ENCODE measurements at places on chromosomes 16 and 17. TPM values are rescaled to one million over a fixed set of nuclear protein-coding genes. Genes with fewer than 3 reads are reported as not detected.

GRCh38 chr16:30658731-30659506, 688 bp downstream of the FBRS start:
- H3K27ac ChIP-seq, result peak overlapping the region; percentile 91
- H3K4me1 ChIP-seq, result peaks cover 13% of the 10 kb centered on the region
- H3K4me3 ChIP-seq, result peak overlapping the region; percentile 72
- DNase-seq, result peak; percentile 82
- H3K27me3 ChIP-seq, result peaks cover 28% of the 10 kb centered on the region

DNA sequence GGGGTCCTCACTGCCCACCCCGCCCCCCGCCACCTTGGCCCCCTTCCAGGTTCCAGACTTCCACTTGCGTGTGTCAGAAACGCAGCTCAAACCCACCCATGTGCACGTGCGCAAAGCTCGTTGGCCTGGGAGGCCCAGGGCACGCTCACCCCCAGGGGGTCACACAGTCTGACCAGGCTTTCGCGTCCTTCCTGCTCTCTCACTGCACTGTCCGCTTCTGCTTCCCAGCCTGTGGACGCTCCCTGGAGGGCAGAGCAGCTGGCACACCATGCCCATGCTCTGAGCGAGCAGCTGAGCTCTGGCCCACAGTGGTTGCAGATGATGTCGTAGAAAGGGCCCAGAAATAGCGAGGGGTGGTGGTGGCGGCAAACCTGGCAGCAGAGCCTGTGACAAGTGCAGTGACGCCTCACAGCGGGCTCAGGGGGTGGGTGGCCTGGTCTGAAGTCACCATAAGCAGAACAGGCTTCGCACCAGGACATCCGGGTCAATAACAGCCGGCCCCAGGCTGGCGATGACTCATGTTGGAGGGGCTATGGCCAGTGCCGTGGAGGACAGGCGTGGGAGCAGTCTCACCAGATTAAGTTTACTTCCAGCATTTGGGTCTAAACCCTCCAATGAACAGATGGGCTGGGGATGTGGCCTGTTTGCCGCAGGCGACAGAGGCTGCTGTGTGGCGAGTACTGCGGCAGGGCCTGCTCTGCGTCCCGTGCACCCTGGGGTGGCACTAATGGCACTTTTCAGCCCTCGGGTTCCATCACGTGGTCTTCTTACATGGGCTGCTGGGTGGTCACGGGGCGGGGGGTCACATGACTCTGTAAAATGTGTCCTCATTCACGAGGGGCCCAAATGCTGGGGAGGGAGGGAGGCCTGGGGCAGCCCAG, 49.0 kb downstream of the NT5M start:
- no peak overlapping the region for H3K4me3 ChIP-seq
- H3K27ac ChIP-seq, result no peak overlapping the region
- H3K4me1 ChIP-seq, result peaks cover 18% of the 10 kb centered on the region
- DNase-seq, result no peak

The TMEM88 gene
- total RNA-seq, result not detected

- H3K4me1 ChIP-seq, result peaks cover 84% of the 10 kb centered on the region
- no peak overlapping the region for H3K4me3 ChIP-seq
- peaks cover 29% of the 10 kb centered on the region for H3K27me3 ChIP-seq
- no peak for DNase-seq
- no peak overlapping the region for H3K27ac ChIP-seq
Observed at GRCh38 chr16:85584819-85585282, 28.3 kb upstream of the GSE1 start.

DNA sequence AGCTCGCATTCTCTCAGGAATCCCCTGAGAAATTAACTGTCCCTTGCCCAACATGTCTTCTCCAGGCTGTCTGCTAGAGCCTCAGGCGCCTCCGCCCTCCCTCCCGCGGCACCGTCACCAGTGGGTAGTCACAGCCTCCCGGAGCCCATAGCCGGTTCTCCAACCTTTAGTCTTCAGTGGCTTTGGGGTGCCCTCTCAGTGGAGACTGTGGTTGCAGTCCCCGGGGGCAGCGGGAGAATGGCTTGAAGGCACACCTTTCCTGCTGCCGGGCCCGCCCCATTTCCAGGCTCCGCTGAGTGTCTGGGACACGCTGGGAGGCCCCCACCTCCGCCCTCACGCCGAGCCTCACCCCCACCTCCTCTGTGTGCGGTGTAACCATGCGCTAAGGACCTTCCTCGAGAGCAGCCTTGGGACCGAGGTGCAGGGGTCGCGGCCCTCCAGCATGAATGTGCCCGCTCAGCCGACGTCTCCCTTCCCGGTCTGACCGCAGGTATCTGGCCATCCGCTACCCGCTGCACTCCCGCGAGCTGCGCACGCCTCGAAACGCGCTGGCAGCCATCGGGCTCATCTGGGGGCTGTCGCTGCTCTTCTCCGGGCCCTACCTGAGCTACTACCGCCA, 1.7 kb downstream of the GALR2 start:
- H3K4me1 ChIP-seq, result peaks cover 38% of the 10 kb centered on the region
- DNase-seq, result no peak
- H3K4me3 ChIP-seq, result peak overlapping the region; percentile 9
- no peak overlapping the region for H3K27ac ChIP-seq
